Tibial nerve (tissue), 4 donors: ENCODE measurements at places on chromosomes 13 and 19.

- no peak for DNase-seq
Observed at GRCh38 chr19:17489392-17490030, 19.2 kb downstream of the SLC27A1 start.

DNA sequence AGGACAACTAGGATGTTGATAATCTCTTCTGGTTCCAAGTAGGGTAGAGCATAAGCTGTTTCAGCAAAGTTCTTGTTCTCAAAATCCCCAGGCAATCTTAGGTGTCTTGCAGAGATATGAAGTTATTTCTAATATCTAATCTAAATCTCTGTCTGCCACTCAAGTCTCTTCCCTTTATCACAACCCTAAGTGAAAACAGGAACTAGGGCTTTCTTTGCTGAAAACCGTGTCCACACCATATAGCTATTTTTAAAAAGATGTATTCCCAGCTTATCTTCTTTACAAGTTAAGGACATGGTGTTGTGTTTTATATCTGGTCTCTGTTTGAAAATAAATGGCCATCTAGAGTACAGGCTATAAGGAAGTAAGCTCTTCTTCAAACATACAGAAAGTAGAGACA, 11.3 kb upstream of the RNASEH2B start:
- no peak for DNase-seq

- no peak for DNase-seq
Observed at GRCh38 chr19:42111811-42112210, 20.4 kb downstream of the POU2F2 start.

DNA sequence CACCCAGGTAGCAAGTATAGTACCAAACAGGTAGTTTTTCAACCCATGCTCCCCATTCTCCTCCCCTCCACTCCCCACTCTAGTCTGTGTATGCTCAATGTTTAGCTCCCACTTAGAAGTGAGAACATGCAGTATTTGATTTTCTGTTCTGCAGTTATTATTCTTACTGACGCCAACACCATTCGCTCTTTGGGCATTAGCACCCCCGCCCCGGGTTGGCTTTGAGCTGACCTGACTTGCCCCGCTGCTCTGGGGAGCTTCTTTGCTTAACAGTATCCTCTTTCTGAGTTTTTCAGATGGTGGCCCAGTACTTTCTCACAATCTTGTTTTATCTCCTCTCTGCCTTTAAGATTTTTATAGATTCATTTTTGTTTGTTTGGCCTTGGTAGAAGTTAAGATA, 138.7 kb downstream of the CRYL1 start:
- DNase-seq, result no peak

DNA sequence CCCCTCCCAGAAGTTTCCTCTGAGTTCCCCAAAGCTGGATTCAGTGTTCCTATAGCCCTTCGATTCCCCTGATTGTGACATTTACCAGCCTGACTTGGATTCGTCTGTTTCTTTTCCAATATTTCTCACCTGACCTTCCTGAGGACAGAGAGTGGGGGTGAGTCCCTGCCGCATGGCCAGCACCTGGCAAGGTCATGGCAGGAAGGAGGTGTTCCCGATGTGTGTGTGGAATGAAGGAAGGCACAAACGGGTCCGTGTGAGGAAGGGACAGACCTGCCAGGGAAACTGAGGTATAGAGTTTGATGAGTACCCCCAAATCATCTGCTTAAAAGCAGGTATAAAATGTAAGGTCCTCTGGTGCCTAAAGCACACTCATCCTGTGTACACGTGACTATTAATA, 3.3 kb downstream of the COL4A1 start:
- DNase-seq, result no peak

DNA sequence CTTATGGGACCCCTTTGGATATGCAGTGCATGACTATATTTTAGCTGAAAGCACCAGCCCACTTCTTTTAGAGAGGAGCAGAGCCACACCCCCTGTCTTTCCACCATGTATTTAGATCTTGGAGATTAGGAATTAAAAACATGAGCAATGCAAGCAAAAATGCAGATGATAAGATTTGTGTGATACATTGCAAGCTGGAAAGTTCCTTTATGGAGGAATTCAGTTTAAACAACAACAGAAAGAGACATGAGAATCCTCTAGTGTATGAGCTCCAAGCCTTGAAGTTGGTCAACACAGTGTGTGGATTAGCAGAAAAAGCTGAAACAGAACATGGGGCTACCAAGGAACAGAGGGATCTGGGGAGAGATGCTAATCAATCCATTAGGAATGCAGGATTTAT, 529.8 kb upstream of the NBEA start:
- DNase-seq, result no peak

DNA sequence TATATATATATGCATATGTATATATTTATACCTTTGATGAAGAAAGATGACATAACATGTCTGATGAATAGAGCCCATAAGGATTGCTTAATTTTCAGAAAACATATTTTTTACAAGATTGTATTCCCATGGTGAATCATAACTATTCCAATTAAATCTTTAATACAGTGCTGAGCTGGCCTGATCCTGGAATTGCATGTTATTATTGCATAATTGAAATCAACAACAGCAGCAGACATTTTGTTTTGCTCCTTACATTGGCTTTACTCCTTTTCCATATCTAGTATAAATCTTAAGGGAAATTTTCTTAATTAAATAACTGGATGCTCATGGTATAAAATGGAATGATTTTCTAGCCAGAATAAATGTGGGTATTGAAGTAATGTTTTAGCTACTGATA, 22.0 kb downstream of the POSTN start:
- DNase-seq, result no peak

DNA sequence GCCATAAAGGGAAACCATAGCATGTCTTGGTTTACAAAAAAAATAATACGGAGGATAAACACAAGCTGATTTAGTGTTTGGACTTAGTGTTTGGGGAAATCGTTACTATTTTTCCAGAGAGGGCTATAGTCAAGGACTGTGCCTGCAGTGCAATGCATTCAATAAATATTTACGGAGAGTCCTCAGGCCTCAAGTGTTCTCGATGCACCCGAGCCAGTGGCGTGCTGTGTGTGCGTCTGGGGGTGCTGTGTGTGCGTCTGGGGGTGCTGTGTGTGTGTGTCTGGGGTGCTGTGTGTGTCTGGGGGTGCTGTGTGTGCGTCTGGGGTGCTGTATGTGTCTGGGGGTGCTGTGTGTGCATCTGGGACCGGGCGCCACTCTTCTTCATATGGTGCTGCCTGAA, 71.7 kb upstream of the GTF3A start:
- DNase-seq, result no peak

- DNase-seq, result no peak
Observed at GRCh38 chr13:33284031-33284430, 1.5 kb downstream of the STARD13 start.

GRCh38 chr13:48000559-48001113, 437 bp downstream of the SUCLA2 start:
- DNase-seq, result no peak

DNA sequence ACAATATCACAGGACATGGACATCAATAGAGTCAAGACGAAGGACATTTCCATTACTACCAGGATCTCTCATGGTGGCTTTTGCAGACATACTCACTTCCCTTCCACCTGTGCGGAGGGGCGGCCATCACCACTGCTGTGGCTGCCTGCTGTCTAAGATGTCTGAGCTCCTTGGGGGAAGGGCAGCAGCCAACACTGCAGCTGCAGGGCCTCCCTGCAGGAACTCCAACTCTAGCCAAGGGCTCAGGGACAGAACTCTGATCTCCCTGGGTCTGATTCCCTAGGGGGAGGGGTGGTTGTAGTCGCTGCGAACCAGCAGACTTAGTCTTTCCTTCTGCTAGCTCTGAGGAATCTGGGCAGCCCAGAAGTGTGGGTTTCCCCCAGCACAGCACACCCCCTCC, 78.9 kb upstream of the ANKRD10 start:
- DNase-seq, result no peak

DNA sequence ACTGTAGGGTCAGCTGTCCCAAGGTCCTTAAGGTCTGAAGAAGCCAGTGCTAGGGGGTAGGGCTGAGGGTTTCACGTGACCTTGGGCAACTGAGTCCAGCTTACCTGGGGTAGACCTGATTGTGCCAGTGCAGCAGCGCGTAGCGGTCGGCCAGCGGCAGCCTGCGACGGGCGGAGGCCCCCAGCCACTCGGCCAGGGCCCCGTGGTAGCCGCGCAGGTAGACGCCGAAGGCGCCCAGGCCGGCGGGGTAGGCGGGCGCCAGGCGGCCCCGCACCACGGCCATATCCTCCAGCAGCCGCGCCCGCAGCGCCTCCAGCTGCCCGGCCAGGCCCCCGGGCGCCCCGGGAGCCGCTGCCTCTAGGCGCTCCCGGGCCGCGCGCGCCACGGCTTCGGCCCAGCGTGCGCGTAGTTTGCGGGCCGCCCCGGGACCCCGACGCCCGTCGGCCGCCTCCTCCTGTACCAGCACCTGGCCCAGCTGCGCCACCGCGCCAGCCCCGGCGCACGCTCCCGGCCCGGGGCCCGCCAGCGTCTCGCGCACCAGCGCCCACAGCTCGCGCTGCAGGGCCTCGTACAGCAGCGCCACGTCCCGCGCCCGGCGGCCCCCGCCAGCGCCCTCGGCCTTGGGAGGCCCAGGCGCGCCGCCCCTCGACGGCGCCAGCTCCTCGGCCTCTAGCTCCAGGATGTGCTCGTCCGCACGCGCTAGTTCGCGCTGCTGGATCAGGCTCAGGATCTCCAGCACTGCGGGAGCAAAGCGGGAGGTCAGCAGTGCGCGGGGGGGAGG, 10.9 kb downstream of the EXOC3L2 start:
- DNase-seq, result no peak

DNA sequence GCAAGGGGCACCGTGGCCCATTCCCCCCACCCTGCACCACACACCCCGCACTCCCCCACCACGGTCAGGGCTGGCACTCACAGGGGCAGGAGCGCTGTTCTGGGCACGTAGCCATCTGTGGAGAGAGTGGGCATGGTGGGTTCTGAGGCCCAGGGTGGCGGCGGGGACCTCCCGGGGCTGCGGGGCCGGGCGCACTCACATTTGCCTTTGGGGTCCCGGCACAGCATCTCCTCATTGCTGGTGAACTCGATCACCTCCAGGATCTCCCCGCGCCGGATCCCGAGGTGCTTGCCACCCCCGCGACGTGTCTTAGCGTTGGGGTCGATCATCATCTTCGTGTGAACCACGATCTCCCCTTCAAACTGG, 12.1 kb downstream of the PRAM1 start:
- DNase-seq, result no peak

- no peak for DNase-seq
Observed at GRCh38 chr19:3759482-3760254, 1.8 kb downstream of the APBA3 start.

- DNase-seq, result no peak
Observed at GRCh38 chr13:36820222-36820621, 1.2 kb downstream of the RFXAP start.

- DNase-seq, result no peak
Observed at GRCh38 chr13:99382428-99383133, 75.4 kb upstream of the GPR183 start.

GRCh38 chr19:1322198-1322981, 36.7 kb downstream of the EFNA2 start:
- no peak for DNase-seq

- DNase-seq, result no peak
Observed at GRCh38 chr19:40273469-40274360, 11.4 kb downstream of the AKT2 start.

DNA sequence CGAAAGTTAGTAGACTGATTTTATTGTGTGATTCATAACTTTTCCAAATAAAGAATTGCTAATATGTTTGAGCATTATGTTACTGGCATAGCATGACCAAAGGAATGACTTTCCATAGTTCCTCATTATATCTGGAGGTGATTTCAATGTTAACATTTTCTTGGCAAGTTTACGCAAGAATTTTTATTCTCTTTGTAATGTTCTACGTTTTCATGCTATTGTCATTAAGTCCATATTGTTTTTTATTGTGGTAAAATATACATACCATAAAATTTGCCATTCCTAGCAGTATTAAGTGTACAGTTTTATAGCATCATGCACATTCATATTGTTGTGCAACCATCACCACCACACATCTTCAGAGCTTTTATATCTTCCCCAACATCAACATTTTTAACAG, 14.8 kb downstream of the KCTD12 start:
- DNase-seq, result no peak

- DNase-seq, result no peak
Observed at GRCh38 chr19:33487901-33488800, 33.4 kb downstream of the PEPD start.

GRCh38 chr19:511101-511851, 4.0 kb downstream of the TPGS1 start:
- DNase-seq, result no peak

DNA sequence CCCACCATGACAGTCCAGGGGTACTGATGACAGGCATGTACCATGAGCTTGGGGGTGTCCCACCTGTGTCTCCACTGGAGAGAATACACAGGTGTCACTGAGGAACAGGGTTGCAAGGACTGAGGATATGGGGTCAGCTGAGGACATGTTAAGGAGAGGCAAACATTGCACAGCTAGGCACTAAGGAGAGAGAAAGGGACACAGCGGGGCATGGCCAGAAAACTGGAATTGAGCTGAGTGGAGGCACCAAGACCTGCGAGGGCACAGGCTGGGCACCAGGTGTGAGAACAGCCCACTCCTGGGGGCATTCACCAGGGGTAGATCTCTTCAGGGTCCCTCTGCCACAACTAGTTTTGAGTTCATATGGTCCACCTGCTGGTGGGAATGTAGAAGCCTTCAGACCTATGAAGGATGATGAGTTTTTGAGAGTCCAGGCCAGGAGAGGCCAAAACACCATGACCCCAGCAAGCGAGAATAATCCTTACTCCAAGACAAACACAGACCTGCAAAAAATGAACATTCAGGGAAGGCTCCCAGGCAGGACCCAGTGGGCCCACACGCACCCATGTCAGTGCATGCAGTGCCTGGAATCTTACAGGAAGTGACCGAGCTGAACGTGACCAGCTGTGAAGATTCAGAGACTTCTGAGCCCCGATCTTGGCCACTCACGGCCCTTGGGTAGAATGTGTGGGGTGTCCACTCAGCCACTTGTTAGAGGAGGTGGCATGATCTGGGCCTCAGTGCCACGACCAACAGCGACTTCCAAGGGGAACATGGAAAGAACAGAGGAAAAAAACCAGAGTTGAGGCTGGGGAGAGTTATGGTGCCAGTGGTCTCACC, 1.4 kb upstream of the ZNF584 start:
- DNase-seq, result no peak
